ENCODE measurements at places on chromosomes 11 and 22. TPM values are rescaled to one million over a fixed set of nuclear protein-coding genes. Genes with fewer than 3 reads are reported as not detected.

The TSPAN18 gene
- 13.6 TPM for total RNA-seq

The HOATZ gene
- 7.2 TPM for total RNA-seq

The LRRC56 gene
- 3.5 TPM for total RNA-seq

The MS4A4E gene
- not detected for total RNA-seq

The MMP8 gene
- 0.23 TPM for total RNA-seq

The GSTT2B gene
- 4.6 TPM for total RNA-seq

The SLC2A11 gene
- total RNA-seq, result 25.6 TPM

The PANX3 gene
- total RNA-seq, result not detected

The OR10A2 gene
- not detected for total RNA-seq

The DNAJB7 gene
- total RNA-seq, result not detected

The NXPE1 gene
- not detected for total RNA-seq

The OR51I1 gene
- not detected for total RNA-seq

The MRGPRD gene
- not detected for total RNA-seq
